ENCODE measurements at places on chromosomes 2 and 18.

GRCh38 chr2:148508878-148509287, 135.7 kb upstream of the EPC2 start:
- no peak for DNase-seq

- no peak for DNase-seq
Observed at GRCh38 chr2:31052284-31052683, 86.0 kb downstream of the GALNT14 start.

DNA sequence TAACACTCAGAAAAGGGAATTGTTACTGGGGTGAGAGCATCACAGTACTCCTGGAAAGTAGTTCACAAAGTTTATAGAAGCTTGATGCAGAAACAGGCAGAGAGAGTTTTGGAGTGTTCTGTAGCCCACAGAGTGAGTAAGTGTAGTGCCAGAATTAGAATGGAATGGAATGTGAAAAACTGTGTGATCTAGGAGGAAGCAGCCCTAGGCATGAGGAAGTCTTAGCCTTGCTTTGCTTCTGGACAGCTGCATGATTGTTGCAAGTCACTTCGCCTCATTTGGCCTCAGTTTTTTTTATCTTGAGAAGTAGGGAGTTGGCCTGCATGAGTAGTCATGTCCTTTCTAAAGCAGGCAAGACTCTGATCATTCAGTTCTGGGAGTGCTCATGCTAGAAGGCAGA, 10.9 kb downstream of the SERPINB12 start:
- no peak for DNase-seq

- DNase-seq = no peak
Observed at GRCh38 chr2:183081911-183082310, 3.4 kb downstream of the DUSP19 start.

GRCh38 chr18:59065684-59066083, 74.0 kb upstream of the SEC11C start:
- DNase-seq = no peak

DNA sequence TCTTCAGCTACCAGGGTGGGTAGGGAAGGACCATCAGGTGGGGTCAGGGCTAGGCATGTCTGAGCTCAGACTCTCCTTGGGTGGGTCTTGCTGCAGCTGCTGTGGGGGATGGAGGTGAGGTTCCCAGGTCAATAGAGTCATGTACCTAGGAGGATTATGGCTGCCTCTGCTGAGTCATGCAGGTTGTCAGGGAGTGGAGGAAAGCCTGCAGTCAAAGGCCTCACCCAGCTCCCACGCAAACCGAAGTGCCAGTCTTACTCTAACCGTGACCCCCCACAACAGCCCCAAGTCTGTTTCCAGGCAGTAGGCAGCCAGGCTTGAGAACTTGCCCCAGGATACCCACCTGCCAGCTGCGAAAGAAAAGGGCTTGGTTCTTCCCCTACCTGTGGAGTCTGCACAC, 113.6 kb upstream of the GALNT5 start:
- DNase-seq = no peak
